ENCODE measurements at places on chromosomes 6 and 20.

GRCh38 chr20:10288954-10289646, 70.5 kb downstream of the SNAP25 start:
- DNase-seq = no peak

DNA sequence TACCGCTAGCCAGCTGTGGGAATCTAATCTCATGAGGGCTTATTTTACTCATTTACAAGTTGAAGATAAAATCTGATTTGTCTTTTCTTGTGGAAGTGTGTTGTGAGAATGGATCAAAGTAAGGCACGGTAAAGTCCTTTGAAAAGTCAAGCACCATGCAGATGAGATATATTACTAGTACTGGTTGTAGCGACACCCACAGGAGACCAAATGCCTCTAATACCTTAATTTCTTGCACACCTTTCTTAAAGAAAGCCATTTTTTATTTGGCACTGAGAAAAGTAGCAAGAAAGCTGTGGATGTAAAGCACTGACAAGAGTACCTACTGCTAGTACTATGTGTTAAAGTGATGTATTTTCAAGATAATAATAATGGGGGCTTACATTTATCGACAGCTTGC, 191.0 kb upstream of the MMS22L start:
- DNase-seq = no peak

- no peak for DNase-seq
Measured at GRCh38 chr20:7010527-7010926, 243.0 kb downstream of the BMP2 start.

GRCh38 chr20:34729416-34729815, 25.3 kb downstream of the TP53INP2 start:
- DNase-seq = no peak

GRCh38 chr20:20037960-20038359, 14.3 kb downstream of the CRNKL1 start:
- peak; percentile 40 for DNase-seq

DNA sequence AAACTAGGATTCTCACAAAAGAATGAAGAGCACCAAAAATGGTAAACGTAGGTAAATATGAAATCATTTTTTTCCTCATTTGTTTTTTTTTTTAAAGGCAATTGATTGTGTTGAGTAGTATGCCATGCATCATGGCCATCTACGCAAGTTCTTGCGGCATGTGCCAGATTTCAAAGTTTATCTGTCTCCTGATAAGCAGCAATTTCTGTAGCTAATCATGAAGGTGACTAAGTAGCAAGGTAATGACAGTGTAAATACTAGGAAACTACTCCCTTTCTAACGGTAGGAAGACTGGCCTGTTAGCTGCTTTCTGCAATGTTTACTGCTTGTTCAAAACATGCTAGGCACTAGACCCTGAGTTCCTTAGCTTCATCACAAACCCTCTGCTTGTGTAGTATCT, 13.4 kb upstream of the LY86 start:
- DNase-seq = no peak

DNA sequence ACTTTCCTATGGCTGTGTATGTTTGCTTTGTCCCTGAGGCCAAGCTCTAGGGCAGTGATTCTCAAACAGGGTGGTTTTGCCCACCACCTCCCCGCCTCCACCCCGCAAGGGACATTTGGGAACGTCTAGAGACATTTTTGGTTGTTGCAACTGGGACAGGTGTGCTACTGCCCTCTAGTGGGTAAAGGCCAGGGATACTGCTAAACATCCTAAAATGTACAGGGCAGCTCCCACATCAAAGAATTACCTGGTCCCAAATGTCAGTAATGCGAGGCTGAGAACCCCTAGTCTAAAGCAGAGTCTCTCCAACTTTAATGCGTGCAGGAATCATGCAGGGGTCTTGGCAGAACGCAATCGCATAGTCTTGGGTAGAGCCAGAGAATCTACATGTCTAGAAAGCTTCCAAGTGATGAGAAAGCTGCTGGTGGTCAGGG, 5.1 kb downstream of the KCNS1 start:
- no peak for DNase-seq

GRCh38 chr6:90268178-90268577, 28.5 kb downstream of the BACH2 start:
- DNase-seq = no peak

GRCh38 chr6:33477864-33478263, 23.5 kb downstream of the ZBTB9 start:
- DNase-seq = no peak

- no peak for DNase-seq
Measured at GRCh38 chr20:16563066-16563806, 10.0 kb downstream of the KIF16B start.

DNA sequence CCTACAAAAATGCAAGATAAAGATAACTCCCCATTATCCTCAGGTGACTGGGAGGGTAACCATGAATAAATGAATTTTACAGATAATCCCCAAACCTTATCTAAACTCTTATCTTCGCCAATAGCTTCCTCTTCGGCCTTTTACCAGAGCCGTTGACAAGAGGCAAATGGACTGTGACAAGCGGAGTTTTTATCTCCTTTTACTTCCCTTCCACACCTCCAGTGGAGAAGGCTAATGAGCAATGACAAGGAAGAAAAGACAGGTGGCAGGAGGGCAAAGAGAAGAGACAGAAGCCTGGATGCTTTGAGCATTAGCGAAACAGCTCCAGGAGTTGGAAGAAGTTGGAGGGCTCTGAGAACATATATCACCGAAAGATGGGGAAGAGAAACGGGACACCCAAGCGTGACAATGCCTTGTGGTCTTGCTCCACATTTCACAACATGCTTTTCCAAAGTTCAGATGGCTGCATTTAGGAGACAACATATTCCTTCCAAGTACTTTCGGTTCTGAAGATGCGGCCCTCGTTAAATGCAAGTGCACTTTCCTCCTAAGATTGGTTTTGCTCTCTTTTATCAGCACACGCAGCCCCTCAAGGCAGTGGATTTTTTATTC, 69.2 kb downstream of the PRDM1 start:
- peak; percentile 64 for DNase-seq

- no peak for DNase-seq
Measured at GRCh38 chr20:50691573-50692551, 520 bp upstream of the RIPOR3 start.

DNA sequence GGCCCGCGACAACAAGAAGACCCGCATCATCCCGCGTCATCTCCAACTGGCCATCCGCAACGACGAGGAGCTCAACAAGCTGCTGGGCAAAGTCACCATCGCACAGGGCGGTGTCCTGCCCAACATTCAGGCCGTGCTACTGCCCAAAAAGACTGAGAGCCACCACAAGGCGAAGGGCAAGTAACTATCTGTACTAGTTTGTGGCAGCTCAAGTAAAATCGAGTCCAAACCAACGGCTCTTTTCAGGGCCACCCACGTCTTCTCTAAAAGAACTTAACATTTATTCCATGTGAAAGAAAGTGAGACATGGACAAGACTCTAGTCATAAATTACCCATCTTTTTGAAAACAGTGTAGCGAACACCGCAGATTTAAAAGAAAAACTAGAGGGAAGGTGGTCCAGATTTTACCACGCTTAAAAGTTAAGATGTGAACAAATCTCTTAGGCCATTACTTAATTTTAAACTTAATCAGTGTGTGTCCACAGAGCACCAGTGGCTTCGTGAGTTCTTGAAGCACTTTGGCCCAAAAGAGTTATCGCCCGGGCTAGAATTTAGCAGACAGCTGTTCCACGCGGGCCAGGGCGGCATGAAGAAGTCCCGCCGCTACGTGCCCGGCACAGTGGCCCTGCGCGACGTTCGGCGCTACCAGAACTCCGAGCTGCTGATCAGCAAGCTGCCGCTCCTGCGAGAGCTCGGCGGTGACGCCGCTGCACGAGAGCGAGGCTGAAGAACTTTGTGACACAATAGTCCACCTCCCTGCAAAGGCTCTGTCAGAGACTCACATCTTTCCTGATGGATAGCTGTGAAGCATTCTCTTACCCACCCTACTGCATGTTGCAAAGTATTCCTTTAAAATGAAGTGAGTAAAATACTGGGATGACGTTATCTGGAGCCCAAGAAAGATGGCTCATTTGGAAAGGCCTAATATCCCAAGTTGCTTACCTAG, 113.9 kb upstream of the PRSS16 start:
- DNase-seq = no peak

DNA sequence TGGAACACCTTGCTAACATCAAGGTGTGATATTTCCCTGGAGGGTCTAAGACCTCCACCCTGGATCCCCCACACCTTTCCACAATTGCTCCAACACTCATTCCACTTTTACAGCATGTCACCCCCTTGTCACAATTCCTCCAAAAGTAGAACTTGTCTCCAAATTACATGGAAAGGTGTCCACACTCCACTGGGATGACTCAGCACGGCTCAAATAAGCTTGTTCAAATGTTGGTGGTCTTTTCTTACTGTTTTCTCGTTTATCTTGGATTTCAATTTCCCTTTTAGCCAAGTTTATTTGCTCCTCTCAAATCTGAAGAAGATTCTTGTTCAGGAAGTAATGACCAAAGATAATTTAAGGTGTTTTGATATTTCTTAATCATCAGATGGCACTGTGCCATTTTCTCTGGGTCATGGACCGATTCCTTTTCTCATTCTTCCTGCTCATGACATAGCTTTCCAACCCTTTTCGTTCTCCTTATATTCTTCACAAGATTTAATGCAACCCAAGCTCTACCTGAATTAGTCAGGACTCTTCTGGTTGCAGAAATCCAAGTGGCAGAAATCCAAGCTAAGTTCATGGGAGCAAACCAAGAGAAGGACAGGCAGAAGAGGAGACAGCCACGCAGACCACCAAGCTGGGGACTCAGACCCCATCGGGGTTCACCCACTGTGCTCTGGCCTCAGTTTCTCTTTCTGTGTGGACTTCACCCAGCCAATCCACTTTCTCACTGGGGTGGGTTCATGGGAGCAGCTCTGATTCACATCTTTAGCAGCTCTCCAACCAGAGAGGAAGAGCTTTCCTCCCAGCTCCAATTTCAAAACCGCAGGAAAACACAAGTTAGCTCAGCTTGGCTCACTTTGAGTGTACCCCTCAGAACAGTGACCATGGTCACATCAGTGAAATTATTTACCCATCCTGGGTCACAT, 110.5 kb upstream of the CDYL start:
- no peak for DNase-seq

DNA sequence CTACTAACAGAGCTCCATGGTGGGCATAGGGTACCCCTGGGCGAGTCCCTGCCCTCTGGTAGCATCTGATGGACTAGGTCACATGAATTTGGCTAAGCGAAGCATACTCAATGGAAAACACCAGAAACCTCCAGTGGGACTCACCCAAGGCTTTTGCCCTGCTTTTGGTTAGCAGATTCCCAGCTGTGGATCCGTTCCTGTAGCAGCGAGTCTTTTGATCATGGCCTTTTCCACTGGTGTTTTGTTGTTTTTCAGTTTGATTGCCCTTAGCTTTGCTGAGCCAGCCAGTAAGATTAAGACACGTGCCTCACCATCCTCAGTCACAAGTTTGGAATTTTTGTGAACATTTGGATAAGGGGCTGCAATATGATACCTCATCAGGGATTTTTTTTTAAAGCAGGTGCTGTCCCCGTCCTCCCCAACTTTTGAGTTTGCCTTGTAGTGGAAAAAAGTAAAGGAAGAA, 8.0 kb downstream of the TNFAIP3 start:
- DNase-seq = no peak

GRCh38 chr20:64185276-64185900, 21.1 kb downstream of the MYT1 start:
- no peak for DNase-seq

DNA sequence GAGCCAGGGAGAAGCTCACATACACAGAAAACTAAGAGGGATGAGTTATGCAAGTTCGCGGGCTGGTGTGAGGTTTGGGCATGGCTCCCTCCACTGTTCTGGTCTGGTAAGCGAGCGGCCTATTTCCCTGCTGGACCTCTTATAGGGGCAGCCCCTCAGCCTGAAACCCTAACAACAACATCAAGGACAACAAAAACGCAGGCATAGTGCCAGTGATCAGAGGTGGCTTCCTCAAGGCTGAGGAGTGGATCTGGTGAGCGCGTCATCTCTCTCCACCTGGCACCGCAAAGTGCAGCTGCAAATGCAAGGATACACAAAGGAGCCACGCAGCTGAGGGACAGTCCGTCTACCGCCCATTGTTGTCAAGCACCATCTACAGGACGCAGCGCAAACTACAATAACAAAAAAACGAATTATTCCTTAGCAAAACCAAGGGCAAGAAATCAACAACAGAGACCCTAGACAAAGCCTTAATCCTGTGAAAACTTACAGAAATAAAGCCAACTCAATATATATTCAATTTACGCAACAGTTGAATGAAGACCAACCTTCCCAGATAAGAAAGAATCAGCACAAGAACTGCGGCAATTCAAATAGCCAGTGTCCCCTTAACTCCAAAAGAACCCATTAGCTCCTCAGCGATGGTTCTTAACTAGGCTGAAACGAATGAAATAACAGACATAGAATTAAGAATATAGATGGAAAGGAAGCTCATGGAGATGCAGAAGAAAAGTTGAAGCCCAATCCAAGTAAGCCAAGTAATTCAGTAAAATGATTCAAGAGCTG, 9.2 kb upstream of the DEFB110 start:
- DNase-seq = no peak

DNA sequence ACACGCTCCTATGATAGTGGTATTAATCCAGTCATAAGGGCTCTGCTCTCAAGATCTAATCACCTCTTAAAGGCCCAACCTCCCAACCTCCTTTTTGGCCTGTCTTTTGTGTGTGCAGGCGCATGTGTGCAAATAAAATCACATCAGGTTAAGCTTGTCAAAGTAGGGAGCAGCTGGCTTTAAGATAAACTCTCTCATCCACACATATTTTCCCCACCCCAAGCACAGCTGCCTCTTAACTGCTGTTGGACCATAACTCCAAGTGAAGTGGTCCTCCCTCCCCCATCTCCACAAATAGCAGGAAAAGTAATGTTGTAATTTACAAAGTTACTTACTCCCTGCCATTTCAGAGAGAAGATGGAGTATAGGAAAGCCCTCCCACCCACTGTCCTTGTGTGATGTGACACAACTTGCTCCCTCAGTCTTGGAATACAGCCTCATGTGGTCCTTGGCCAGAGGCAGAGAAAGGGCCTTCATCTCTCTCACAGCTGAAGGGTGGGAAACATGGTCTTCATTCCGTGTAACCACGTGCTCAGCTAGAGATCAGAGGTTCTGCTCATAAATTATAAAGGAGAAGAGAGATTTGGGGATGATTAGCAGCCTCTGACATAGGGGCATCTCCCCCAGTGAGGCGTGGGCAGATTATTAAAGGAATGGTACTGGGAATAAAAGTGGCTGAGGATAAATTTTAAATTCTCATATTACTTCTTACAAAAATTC, 74.8 kb upstream of the TPD52L1 start:
- no peak for DNase-seq

GRCh38 chr20:62395311-62396242, 8.7 kb downstream of the RPS21 start:
- no peak for DNase-seq

DNA sequence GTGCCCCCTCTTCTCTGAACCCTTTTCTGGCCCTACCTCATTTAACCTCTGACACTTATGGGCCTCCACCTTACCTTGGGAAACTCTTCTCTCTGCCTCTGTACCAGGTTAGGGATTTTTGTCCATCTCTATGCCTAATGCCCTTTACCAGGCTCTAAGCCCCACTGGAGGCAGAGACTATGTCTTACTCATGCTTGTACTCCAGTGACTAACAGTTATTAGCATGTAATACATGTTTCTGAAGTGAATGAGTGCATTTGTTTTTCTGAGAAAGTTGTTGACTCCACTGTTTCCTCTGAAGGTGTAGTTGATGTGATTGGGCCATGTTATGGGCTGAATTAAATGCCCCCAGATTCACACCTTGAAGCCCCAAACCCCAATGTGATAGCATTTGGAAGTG, 234.3 kb downstream of the PACRG start:
- DNase-seq = no peak
